ENCODE measurements at places on chromosomes 2 and 18.

DNA sequence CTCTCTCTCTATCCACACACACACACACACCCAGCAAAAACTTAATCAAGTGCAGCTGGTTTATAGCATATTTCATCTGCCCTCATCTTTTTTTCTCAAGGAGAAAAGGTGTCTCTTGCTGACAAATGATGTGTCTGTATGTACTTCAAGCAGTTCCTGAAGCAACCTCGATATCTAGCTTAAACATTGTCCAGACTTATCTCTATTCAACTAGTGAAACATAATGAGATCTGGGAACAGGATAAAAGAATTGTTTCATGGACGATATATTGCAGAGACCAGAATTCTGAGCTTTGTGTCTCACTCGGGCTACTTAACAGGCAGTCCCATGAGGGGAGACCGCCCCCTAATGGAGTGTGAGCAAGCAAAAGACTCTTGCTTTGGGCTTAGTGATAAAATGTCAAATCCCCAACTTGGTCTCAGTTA lies 929.2 kb upstream of the SOX11 start:
- H3K27ac ChIP-seq, result no peak overlapping the region
- peaks cover 4% of the 10 kb centered on the region for H3K27me3 ChIP-seq
- no peak overlapping the region for H3K4me3 ChIP-seq
- H3K4me1 ChIP-seq, result peaks cover 4% of the 10 kb centered on the region

GRCh38 chr2:106701203-106702022 lies 184.6 kb downstream of the ST6GAL2 start:
- no peaks in the 10 kb centered on the region for H3K27me3 ChIP-seq
- H3K27ac ChIP-seq, result peak overlapping the region; percentile 98
- peak overlapping the region; percentile 46 for H3K4me3 ChIP-seq
- peaks cover 7% of the 10 kb centered on the region for H3K36me3 ChIP-seq

- H3K4me1 ChIP-seq, result no peaks in the 10 kb centered on the region
- no peak overlapping the region for H3K27ac ChIP-seq
- DNase-seq, result no peak
- H3K36me3 ChIP-seq, result no peaks in the 10 kb centered on the region
- no peak overlapping the region for H3K4me3 ChIP-seq
- peaks cover 15% of the 10 kb centered on the region for H3K27me3 ChIP-seq
These were observed 126.0 kb downstream of the NXPH2 start for GRCh38 chr2:138654146-138654545.

DNA sequence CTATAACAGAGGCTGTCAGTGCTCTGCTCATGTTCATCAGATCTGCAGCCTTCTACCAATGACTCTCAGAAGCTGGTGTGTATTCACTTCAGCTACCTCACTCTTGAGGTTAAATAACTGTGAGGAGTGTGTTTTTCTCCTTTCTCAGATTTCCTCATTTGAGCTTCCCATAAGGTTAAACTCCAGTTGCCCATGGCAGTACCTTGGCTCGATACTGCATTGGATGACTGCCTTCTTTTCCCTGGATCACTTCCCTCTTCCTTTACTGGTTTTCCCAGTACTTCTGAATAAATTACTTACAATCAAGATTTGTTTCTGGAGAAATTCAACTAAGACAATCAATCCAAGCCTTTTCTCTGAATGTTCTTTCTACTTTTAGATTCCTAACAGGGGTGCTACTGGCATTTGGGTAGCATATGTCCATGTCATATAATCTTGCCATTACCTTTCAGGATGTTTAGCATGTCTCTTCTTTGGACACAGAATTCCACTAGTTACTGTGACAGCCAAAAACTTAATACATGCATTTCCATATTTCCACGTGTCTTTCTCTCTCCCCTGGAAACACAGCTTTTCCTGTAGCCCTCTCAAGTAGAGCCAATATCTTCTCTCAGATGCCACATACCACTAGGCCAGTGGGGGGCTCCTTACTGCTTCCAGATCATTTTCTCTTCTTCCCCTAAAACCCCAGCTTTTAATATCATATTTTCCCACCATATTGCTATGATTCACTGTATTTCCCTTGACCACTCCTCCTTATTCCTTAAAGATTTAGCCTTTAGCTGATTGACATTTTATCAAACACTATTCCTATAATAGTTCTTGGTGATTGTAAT lies 15.0 kb upstream of the SPOPL start:
- H3K4me3 ChIP-seq, result no peak overlapping the region
- H3K4me1 ChIP-seq, result no peaks in the 10 kb centered on the region
- DNase-seq, result no peak
- H3K36me3 ChIP-seq, result peaks cover 5% of the 10 kb centered on the region
- no peaks in the 10 kb centered on the region for H3K27me3 ChIP-seq

DNA sequence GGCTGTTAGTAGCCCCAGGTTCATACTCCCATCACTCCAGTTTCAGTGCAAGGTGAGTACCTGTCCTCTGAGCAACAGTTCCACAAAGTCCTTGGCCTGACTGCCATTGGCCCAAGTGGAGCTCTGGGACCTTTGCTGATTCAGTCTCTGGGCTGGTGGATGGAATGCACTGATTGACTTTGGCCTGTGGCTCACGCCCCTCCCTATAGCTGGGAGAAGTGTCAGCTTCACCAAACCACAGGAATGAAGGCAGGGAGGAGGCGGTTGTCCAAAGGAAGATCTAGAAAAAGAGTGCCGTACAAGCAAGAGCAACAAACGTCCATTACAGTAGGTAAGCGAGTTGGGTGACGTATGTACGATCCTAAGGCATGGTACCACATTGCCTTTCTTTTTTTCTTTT lies 34.0 kb downstream of the QPCT start:
- no peaks in the 10 kb centered on the region for H3K36me3 ChIP-seq
- H3K27me3 ChIP-seq, result no peaks in the 10 kb centered on the region
- no peak overlapping the region for H3K27ac ChIP-seq
- no peak for DNase-seq
- H3K4me1 ChIP-seq, result peaks cover 13% of the 10 kb centered on the region

GRCh38 chr2:105969552-105969951 lies 224.5 kb downstream of the UXS1 start:
- H3K27ac ChIP-seq, result no peak overlapping the region
- H3K36me3 ChIP-seq, result no peaks in the 10 kb centered on the region
- peaks cover 9% of the 10 kb centered on the region for H3K27me3 ChIP-seq

- no peak overlapping the region for H3K27ac ChIP-seq
- H3K27me3 ChIP-seq, result peaks cover 20% of the 10 kb centered on the region
- H3K4me1 ChIP-seq, result peaks cover 33% of the 10 kb centered on the region
- peak overlapping the region; percentile 73 for H3K4me3 ChIP-seq
- peaks cover 17% of the 10 kb centered on the region for H3K36me3 ChIP-seq
These were observed 4.8 kb downstream of the TMEM200C start for GRCh38 chr18:5890331-5891183.

DNA sequence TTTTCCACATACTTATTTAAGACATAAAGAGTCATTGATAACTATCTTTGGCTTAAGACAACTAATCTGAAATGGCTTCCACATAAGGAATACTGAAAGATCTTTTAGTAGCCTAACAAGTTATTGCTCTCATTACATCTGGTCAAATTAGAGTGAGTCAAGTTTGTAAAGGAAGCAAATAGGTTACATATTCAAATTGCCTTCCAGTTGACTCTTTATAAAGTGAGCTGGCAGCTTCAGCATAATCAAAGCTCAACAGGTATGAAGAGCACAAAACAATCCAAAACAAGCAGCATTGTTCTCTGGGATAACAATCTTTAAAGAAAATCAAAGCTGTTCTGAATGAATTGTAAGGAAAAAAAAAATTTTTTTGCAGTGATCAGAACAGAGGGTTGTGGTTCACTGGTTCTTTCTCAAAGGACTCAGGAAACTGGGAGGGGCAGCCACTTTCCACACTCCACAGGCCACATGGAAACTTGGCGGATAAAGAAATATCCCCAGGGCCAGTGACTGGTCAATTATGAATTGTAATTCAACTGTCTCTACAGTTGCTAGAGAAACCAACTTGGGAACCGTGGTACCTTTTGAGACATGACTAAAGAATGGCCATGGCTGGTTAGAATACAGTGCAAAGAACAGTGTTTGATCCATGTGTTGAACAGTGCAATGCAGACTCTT lies 369.3 kb upstream of the KCNH7 start:
- H3K27ac ChIP-seq, result no peak overlapping the region
- H3K4me1 ChIP-seq, result no peaks in the 10 kb centered on the region
- no peaks in the 10 kb centered on the region for H3K27me3 ChIP-seq
- DNase-seq, result no peak

GRCh38 chr2:18118703-18119102 lies 240.2 kb downstream of the KCNS3 start:
- no peak overlapping the region for H3K4me3 ChIP-seq
- H3K27ac ChIP-seq, result no peak overlapping the region
- H3K36me3 ChIP-seq, result no peaks in the 10 kb centered on the region
- H3K4me1 ChIP-seq, result no peaks in the 10 kb centered on the region
- DNase-seq, result no peak
- peaks cover 13% of the 10 kb centered on the region for H3K27me3 ChIP-seq

DNA sequence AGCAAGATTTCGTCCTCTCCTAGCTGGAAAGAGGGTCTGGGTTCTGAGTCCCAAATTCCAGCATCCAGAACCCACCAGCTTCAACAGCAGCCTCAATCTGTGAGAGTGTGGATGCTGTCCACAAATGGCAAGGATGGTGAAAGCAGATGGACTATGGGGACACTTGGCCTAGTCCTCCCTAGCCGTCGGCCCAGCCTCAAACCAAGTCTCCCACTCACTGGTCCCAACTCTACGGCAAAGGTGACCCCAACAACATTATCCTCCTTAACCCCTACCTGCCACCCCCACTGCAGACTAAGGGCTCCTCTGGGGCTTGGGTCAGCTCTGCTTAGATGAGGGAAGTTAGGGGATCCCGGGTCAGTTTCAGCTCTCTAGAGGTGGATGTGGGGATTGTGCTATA lies 57.3 kb downstream of the TNS1 start:
- no peak for DNase-seq
- no peak overlapping the region for H3K4me3 ChIP-seq
- H3K36me3 ChIP-seq, result no peaks in the 10 kb centered on the region
- no peak overlapping the region for H3K27ac ChIP-seq
- H3K4me1 ChIP-seq, result peaks cover 79% of the 10 kb centered on the region
- H3K27me3 ChIP-seq, result peaks cover 21% of the 10 kb centered on the region

DNA sequence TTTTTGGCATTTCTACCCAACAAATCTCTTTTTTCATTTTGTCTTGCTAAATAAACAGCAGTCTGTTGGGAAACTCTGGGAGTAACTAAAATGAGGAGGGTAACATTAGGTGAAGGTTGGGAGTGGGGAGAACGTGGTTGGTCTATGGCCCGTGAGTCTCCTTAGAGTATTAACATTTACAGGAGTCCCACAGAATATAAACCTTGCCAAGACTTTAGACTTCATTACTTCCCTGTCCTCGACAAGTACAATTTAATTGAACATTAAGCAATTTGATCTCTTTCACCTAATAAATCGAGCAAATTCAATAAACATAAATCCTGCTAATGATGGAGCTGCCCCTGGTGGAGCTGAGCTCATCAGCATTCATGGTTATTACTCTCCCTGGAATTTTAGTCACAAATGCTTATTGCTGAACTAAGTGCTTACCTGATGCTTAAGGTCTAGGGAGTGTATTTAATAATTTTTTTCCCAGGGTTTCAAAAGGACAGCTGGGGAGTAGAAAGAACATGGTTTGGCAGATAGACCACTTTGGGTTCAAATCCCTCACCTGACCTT lies 95.1 kb upstream of the RASGRP3 start:
- peaks cover 7% of the 10 kb centered on the region for H3K4me1 ChIP-seq
- H3K36me3 ChIP-seq, result peaks cover 21% of the 10 kb centered on the region
- no peak overlapping the region for H3K4me3 ChIP-seq

DNA sequence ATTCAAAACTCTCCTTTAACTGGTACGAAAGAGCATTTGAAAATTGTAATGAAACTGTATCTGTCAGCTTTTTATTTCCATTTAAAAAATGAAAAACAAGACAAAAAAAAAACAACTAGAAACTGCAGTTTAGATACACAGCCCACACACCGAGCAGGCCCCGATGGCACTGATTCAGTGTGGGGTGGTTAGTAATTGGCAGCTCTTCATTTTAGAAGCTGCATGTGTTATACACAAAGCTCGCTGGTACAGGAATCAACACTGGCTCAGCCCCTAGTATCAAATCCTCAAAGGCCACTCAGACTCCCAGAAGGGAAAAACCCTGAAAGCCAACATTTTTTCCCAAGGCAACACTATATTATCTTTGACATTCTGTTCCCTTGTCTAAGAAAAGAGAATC lies 30.5 kb upstream of the RMDN2 start:
- peaks cover 7% of the 10 kb centered on the region for H3K27me3 ChIP-seq
- H3K4me3 ChIP-seq, result no peak overlapping the region
- no peak for DNase-seq
- H3K4me1 ChIP-seq, result peaks cover 25% of the 10 kb centered on the region

GRCh38 chr2:207160115-207160514 lies 5.6 kb downstream of the KLF7 start:
- H3K27me3 ChIP-seq, result no peaks in the 10 kb centered on the region
- H3K36me3 ChIP-seq, result no peaks in the 10 kb centered on the region
- H3K27ac ChIP-seq, result no peak overlapping the region
- H3K4me1 ChIP-seq, result peaks cover 77% of the 10 kb centered on the region

DNA sequence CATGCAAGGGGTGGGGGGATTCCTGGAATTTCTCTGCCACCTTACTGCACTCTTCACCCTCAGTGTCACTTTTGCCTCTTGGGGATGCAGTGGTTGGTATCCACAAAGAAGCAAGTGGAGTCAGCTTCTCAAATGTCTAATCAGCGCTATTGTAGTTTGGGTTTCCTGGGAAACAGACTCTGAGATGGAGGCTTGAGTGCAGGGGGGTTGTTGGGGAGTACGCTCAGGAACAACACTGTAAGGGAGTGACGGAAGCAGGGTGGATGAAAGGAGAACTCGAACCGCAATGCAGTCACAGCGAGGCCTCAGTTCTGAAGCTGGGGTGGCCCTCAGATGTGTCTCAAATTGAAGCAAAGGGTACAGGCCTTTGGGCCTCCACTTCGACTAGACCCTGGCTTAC lies 73.6 kb upstream of the EPC2 start:
- peaks cover 14% of the 10 kb centered on the region for H3K4me1 ChIP-seq
- no peak for DNase-seq
- H3K4me3 ChIP-seq, result no peak overlapping the region
- H3K27ac ChIP-seq, result no peak overlapping the region
- no peaks in the 10 kb centered on the region for H3K36me3 ChIP-seq

- H3K27ac ChIP-seq, result peak overlapping the region; percentile 99
- peak overlapping the region; percentile 99 for H3K4me3 ChIP-seq
- peaks cover 32% of the 10 kb centered on the region for H3K36me3 ChIP-seq
- H3K4me1 ChIP-seq, result peaks cover 24% of the 10 kb centered on the region
- no peak for DNase-seq
These were observed 862 bp downstream of the C18orf54 start for GRCh38 chr18:54358495-54359040.
